A549 treated with AZD2906 at 1 μM for 4 hours (cell line): ENCODE measurements at places on chromosomes 1 and 21. TPM values are rescaled to one million over a fixed set of nuclear protein-coding genes. Genes with fewer than 3 reads are reported as not detected.

The TSPEAR gene
- total RNA-seq = not detected in 5 replicates

The C1orf141 gene
- not detected in 5 replicates for total RNA-seq

The CELA3B gene
- total RNA-seq = not detected in 5 replicates

The CEPT1 gene
- total RNA-seq = 10.7 to 12.6 TPM (median 11.7 TPM) in 5 replicates

The TSACC gene
- total RNA-seq = 2.0 to 2.7 TPM (median 2.0 TPM) in 5 replicates

The FCGR1A gene
- not detected in 5 replicates for total RNA-seq
